ENCODE measurements at places on chromosomes 1 and 21. TPM values are rescaled to one million over a fixed set of nuclear protein-coding genes. Genes with fewer than 3 reads are reported as not detected.

GBP1 gene
- total RNA-seq, result 0.15 TPM

DNA sequence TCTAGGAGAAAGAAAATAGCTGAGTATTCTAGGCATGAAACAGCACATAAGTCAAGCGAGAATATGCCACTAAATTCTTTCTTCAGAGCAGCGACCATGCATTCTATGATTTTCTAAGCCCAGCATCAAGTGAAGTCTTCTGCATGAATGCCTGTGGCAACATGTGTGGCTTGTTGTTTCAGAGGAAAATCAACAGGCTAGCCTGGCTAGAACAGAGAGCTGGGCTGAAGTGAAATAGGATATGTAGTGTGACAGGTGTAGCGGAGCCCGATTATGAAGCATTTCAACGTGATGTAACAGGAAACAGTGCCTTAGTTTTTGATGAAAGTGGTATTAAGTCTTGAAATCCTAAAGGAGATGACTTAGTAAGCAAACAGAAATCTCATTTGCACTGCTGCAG, 7.0 kb downstream of the CSDE1 start:
- no peak for DNase-seq

LCE2A gene
- total RNA-seq, result not detected

- no peak for DNase-seq
Measured at GRCh38 chr1:162283657-162284056, 93.0 kb downstream of the SPATA46 start.

DNA sequence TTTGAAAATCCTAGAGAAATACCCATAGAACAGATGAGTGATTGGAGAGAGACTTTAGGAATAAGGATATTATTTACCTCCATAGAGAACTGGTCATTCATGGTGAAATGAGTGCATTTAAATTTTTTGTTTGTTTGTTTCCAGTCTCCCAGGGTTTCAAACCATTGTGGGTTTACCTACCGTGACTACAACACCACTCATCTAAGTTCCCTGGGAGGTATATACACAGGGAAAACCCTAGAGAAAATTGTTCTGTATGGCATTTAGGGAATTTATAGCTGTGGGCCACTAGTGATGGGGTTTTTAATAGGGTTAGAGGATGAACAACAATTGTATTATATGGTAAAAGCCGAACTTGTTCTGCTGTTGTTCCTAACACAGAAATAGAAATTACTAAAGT, 109.2 kb downstream of the USP25 start:
- no peak for DNase-seq

PRRX1 gene
- total RNA-seq, result 0.37 TPM

GRCh38 chr21:41170859-41171609, 3.1 kb downstream of the BACE2 start:
- DNase-seq, result no peak

- no peak for DNase-seq
Measured at GRCh38 chr1:91123773-91124172, 101.9 kb upstream of the ZNF644 start.

GRCh38 chr1:76501586-76502219, 365.6 kb upstream of the ST6GALNAC5 start:
- no peak for DNase-seq

All from HCT116 (cell line).